ENCODE measurements at places on chromosomes 12 and 14. TPM values are rescaled to one million over a fixed set of nuclear protein-coding genes. Genes with fewer than 3 reads are reported as not detected.

GRCh38 chr14:68941820-68942219 lies 37.3 kb downstream of the ACTN1 start:
- DNase-seq, result no peak

GRCh38 chr12:915090-915489 lies 34.4 kb downstream of the RAD52 start:
- DNase-seq, result peak; percentile 38

DNA sequence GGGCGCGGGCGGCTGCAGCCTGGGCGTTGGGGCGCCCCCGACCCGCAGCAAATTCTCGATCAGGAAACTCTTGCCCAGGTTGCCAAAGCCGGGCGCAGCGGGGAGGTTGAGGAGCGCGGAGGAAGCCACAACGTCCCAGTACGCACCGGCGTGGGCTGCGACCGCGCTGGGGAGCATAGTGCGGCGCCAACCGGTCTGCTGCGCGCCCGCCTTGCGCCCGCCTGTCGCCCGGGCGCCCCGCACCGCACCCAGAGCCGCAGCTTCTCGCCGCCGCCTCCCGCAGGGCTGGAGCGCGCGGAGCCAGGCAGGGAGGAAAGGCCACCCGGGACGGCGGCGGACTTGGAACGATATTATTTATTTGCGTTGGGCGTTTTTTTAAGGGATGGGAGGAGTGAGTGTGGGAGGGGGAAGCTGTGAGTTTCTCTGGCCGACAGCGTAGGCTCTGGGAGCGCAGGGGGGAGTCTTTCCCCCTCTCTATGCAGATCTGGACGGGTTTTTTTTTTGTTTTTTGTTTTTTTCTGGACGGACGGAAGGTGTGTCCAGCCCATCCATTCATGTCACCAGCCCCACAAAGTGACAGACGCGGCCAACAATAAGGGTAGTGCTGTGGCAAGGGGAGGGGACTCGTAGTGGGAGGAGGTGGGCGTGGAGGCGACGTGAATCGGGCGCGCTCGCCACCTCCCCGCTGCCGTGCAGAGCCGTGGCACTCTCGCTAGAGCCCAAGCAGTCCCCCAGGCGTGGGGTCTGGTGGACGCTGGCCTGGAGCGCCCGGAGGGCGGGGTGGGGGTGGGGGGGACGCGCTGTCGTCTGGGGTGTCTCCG lies at the start of gene DBX2:
Gene DBX2, minus strand, starts transcription at position 349 of the 821 bp plus-strand sequence. Its CDS starts 172 bp downstream, at position 177.
- DNase-seq, result no peak

GRCh38 chr14:89747126-89747525 lies 207.4 kb downstream of the EFCAB11 start:
- no peak for DNase-seq

- DNase-seq, result no peak
Measured at GRCh38 chr12:51465491-51465890, 40.9 kb downstream of the SLC4A8 start.

DNA sequence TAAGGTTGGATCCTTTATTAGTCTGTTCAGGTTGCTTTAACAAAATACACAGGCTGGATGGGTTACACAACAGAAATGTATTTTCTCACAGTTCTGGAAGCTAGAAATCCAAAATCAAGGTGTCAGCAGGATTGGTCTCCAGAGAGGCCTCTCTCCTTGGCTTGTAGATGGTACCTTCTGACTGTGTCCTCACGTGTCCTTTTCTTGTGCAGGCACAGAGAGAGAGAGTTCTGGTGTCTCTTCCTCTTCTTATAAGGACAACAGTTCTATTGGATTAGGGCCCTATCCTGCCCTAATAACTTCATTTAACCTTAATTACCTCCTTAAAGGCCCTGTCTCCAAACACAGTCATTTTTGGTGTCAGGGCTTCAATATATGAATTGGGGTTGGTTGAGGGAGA lies 4.6 kb upstream of the ANKRD33 start:
- no peak for DNase-seq

DNA sequence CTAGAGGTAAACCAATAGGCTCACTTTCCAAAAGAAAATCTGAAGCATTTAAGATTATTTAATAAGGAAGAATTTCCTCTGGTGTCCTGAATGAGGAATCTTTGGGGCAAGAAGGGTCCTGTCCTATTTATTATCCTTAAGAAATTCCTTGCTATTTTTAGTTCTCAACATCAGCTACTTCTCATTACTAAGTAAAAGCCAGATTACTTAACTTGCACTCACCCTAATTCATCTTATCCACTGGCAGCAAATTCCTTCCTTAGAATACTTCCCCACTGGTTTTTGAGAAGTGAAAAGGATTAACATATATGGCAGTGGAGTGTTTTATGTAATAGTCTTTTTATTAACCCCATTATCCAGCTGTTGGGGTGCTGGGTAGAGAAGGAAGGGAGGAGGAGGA lies 767.7 kb downstream of the DIO2 start:
- DNase-seq, result no peak

- peak; percentile 85 for DNase-seq
Measured at GRCh38 chr14:53217316-53217994, 64.3 kb upstream of the DDHD1 start.

CEBPE gene
- 2.2 TPM for total RNA-seq

CIDEB gene
- 1.6 TPM for total RNA-seq

POTEM gene
- total RNA-seq, result 1.0 TPM

KLRD1 gene
- total RNA-seq, result 0.04 TPM

TM9SF1 gene
- total RNA-seq, result 23.1 TPM

KRT83 gene
- total RNA-seq, result not detected
